Vagina (tissue), 2 donors: ENCODE measurements at places on chromosomes 5 and 9. TPM values are rescaled to one million over a fixed set of nuclear protein-coding genes. Genes with fewer than 3 reads are reported as not detected.

DNA sequence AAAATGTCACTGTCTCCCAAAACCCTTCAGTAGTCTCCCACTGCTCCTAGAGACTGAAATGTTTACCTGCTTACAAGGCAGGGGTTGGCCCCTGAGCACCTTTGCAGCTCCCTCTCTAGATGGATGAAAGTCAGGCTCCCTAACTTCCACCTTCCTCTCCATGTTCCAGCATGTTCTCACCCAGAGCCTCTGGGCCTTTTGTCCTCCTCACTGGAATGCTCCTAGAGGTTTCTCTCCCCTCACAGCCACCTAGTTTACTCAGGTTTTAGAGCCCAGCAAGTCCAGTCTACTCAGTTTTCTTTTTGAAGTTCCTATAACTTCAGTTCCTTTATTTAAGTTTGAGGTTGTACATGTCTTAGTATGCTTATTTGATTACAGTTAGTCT is 815 bp upstream of the URM1 start:
- no peak for DNase-seq

- no peak for DNase-seq
Measured at GRCh38 chr5:124453221-124454051, 293.0 kb downstream of the ZNF608 start.

GRCh38 chr5:1850324-1851154 is 32.2 kb downstream of the IRX4 start:
- no peak for DNase-seq

- DNase-seq, result no peak
Measured at GRCh38 chr5:132883261-132883834, 9.9 kb downstream of the LEAP2 start.

- no peak for DNase-seq
Measured at GRCh38 chr9:20243841-20244240, 378.5 kb downstream of the MLLT3 start.

The PRSS3 gene
- 7.6 TPM for total RNA-seq
